ENCODE measurements at places on chromosomes 2 and 18.
A peak's percentile ranks its signal among the peaks of the same experiment; 100 is the strongest.

DNA sequence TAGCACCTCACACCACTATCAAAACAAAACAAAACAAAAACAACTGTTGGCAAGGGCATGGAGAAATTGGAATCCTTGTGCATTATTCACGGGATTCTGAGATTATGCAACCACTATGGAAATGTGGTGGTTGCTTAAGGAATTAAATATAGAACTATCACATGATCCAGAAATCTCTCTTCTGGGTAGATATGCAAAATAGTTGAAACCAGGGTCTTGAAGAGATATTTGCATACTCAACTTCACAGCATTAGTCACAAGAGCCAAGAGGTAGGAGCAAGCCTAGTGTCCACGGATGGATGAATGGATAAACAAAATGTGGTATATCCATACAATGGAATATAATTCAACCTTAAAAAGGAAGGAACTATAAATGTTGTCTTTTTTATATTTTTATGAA lies 7.0 kb downstream of the TMEM131 start:
- no peak for DNase-seq

DNA sequence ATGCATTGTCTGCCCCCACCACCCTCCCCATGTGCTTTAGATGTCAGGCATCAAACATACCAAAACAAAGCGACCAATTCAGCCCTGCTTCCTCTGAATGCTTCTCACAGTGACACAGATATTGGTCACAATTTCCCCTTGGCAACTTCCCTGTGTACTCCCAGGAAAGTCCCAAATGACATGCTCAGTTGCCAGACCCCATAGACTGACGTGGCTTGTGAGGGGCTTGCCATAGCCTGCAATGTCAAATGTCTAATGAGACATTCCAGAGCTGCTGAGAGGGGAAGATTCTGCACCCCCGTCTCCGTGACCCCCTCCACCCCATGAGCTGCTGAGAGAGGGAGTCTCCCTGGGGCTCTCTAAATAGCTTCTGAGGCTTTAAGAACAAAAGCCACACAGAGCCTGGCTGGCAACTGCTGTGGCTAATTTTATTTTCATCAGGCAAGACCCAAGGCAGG lies 47.3 kb downstream of the RFTN2 start:
- DNase-seq = peak; percentile 24

- DNase-seq = no peak
Measured at GRCh38 chr2:179428649-179429048, 164.0 kb upstream of the SESTD1 start.

- no peak for DNase-seq
Measured at GRCh38 chr2:33522576-33522975, 46.1 kb downstream of the RASGRP3 start.

- DNase-seq = no peak
Measured at GRCh38 chr18:79587779-79588635, 91.6 kb upstream of the CTDP1 start.

- DNase-seq = no peak
Measured at GRCh38 chr18:34859496-34859895, 149.4 kb downstream of the DTNA start.

DNA sequence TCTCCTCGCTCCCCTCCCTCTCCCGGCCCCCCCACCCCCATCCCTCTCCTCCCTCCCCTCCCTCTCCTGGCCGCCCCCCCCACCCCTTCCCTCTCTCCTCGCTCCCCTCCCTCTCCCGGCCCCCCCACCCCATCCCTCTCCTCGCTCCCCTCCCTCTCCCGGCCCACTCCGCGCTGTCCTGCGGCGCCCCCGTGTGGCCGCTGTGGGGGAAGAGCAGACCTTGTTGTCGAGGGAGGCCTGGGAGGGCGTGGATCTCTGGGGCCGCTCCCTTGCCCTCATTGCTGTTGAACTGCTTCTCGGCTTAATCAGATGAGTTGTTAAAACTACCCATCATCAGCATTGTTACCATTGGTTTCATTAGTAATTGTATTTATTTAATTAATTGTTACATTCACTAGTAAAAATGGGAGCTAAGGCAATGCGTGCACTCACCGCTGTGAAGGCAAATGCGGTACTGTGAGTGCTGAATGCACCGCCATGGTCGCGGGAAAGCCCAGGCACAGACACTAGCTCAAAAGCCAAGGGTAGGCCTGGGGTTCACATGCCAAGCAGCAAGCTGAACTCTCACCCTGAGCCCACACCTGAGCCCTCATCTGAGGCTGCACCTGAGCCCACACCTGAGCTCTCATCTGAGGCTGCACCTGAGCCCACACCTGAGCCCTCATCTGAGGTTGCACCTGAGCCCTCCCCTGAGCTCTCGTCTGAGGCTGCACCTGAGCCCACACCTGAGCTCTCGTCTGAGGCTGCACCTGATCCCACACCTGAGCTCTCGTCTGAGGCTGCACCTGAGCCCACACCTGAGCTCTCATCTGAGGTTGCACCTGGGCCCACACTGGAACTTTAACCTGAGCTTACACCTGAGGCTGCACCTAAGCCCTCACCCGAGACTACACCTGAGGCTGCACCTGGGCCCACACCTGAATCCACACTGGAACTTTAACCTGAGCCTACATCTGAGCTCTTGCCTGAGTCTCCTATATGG lies 8.8 kb downstream of the RTP5 start:
- peak; percentile 86 for DNase-seq

- DNase-seq = no peak
Measured at GRCh38 chr2:167005096-167005495, 116.8 kb downstream of the XIRP2 start.

DNA sequence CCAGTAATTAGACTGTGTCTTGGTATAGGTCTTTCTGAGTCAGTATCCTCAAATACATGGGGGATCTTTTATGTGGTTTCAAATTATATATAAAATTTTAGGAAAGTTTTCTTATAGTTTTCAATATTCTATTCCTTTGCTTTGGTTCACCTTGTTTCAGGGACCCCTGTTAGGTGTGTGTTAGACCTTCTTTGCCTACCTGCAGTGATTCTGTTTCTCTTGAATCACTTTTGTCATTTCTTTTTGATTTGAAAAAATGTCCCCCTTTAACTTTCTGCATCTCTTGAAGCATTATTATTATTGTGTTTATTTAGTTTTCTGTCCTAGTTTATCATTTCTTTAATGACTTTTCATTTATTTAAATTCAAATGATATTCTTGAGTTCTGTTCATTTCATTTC lies 98.7 kb downstream of the FHOD3 start:
- no peak for DNase-seq

DNA sequence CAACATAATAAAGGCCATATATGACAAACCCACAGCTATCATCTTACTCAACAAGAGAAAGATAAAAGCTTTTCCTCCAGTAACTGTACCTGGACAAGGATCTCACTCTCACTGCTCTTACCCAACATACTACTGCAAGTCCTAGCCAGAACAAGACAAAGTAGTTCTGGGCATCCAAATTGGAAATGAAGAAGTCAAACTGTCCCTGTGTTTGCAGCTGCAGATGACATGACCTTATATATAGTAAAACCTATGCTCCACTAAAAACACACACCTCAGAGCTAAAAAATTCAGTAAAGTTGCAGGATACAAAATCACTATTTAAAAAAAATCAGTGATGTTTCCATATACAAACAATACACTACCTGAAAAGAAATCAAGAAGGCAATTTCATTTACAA lies 32.2 kb downstream of the USP34 start:
- no peak for DNase-seq

GRCh38 chr18:79199691-79200374 lies 130.6 kb downstream of the ATP9B start:
- DNase-seq = no peak

DNA sequence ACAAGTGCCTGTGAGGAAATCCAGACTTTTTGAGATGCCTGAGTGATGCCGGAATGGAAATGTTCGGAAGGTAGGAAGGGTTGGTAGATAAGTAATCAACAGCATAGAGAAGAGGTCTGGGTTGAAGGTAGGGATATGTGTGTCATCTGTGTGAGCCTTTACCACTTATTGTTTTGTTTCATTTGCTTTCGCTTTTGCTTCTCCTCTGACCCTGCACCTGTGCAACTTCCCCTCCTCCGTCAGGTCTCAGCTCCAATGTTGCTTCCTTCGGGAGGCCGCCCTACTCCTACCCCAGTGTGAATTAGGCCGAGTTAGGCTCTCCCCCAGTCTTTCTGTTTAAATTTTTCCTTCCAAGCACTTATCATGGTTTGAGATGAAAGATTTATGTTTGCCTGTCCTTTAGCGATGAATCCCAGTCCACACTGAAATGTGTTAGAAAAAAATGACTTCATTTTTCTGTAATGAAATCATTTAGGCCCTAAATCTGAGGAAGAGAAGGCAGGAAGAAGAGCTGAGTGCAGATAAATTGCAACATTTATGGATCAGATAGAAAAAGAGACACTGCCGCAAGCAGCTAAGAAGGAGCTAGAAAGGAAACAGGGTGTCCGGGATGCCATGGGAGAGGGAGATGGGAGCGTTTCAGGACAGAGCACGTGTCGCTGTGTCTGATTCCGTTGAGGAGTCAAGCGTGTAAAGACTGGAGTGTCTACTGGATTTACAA lies 139.6 kb upstream of the PELI1 start:
- DNase-seq = no peak
